ENCODE measurements at places on chromosomes 1 and 21.

- no peak for DNase-seq
These were observed 2.0 kb downstream of the POLR3C start for GRCh38 chr1:145826030-145826429.

DNA sequence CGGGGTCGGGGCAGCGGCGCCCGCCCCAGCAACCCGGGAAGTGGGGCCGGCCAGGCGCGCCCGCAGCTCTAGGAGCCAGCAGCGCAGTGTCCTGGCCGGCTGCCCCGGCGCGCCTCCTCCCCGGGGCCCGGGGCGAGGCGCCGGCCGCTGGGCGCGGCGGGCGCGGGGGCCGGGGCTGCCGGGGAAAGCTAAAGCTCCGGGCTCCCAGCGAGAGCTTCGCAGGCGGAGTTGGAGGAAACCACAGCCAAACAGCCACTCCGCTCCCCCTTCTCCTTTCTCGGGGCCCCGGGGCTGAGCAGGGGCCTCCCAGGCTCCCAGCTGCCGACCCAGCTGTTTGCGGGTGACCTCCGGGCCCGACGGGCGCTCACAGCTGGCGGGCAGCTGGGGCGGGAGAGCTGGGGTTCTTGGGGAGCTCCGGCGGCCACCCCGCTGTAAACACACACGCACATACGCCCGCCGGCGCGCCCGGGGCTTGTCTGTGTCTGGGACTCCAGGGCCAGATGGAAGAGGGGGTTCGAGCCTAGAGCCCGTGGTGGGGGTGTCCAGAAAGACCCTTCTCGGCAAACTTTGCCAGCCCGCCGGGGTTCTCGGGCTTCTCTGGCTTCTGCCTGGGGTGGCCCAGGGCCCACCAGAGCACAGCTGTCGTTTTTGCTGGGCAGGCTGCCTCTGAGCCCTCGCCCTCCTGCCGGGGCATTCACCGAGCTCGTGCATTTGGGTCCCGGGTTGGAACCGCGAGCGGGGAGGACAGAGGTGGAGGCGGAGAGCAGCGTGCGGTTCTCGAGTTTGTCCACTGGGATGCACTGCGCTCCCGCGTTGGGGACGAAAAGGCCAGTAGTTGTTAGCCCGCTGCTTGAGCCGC is 1.5 kb downstream of the AJAP1 start:
- peak; percentile 47 for DNase-seq

DNA sequence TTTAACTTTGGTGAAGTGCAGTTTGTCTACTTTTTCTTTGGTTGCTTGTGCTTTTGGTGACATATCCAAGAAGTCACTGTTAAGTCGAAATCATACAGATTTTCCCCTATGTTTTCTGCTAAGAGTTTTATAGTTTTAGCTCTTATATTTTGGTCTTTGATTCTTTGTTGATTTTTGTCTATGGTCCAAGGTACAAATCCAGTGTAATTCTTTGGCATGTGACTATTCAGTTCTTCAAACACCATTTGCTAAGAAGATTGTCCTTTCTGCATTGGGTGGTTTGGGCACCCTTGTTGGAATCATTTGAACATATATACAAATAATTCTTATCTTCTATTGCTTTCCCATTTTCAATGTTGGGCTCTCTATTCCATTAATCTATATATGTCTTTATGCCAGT is 16.2 kb downstream of the HIPK1 start:
- DNase-seq: no peak

GRCh38 chr1:158169105-158169504 is 11.6 kb upstream of the CD1D start:
- DNase-seq: no peak

All from COR-L47 (cell line).